ENCODE measurements at places on chromosomes 3 and 15.

- DNase-seq, result no peak
These were observed 11.4 kb downstream of the ACAA1 start for GRCh38 chr3:38125305-38126120.

DNA sequence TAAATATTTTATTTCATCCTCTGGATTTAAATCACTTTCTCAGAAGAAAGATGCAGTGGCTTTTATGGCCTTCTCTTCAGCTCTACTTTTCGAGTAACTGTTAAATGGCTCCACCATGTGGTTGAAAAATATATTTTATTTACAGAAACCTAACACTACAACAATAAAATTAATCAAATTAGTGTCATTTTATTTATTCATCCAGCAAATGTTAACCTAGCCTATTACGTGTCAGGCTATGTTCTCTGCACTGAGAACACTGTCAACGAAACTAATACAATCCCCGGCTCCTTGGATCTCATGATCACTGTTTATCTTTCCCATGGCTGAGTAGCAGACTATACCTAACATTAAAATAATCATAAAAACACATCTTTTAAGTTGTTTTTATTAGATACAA is 148.0 kb upstream of the OSTN start:
- no peak for DNase-seq

GRCh38 chr3:14317057-14317553 is 85.3 kb upstream of the SLC6A6 start:
- DNase-seq, result no peak

GRCh38 chr3:46228260-46229242 is 13.7 kb upstream of the CCR3 start:
- DNase-seq, result no peak

GRCh38 chr3:46923559-46924350 is 46.2 kb downstream of the PTH1R start:
- DNase-seq, result no peak

DNA sequence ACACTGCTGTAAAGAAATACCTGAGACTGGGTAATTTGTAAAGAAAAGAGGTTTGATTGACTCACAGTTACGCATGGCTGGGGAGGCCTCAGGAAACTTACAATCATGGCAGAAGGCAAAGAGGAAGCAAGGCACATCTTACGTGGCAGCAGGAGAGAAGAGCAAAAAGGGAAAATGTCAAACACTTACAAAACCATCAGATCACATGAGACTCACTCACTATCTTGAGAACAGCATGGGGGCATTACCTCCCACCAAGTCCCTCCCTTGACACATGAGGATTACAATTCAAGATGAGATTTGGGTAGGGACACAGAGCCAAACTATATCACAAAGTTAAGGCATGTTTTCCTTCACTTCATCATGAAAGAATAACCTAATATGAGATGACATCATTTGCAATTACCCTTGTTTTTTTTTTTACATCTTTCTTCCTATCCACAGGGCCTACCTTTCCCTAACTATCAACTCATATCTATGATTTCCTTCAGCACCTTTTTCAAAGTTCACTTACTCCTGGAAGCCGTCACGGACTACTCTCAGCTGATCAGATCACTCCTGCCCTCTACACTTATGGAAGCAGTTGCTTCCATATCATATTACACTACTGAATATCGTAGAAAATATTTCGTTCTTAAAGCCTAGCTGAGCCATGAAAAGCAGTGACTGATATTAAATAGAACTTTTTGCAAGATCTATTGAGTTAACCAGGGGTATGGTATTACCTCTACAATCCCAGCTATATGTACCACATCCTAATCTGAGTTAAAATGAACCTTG is 25.5 kb upstream of the ATP8B4 start:
- DNase-seq, result no peak

- no peak for DNase-seq
These were observed 27.6 kb upstream of the ARL6 start for GRCh38 chr3:97736928-97737327.

GRCh38 chr3:74465715-74466410 is 148.6 kb downstream of the CNTN3 start:
- no peak for DNase-seq

DNA sequence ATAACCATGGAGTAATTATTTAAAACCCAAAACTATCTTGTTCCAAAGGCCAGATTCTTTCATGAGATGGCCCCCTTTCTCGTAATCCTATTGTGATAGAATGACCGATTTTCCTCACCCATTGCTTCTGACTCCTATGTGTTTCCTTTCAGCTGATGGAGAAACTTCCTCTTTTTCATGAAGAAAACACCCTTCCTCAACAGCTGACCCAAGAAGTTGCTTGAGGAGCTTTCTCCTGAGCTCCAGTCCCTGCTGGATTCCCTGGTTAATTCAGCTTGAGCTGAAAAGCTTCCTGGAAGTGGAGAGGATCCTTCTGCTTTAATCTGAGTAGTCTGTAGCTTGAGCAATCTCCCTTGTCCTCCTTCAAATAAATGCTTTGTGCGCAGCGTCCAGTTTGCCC is 75.0 kb downstream of the BFSP2 start:
- DNase-seq, result no peak
